ENCODE measurements at places on chromosomes 7 and 10.

- no peak for DNase-seq
Measured at GRCh38 chr10:98378722-98379121, 36.3 kb downstream of the PYROXD2 start.

DNA sequence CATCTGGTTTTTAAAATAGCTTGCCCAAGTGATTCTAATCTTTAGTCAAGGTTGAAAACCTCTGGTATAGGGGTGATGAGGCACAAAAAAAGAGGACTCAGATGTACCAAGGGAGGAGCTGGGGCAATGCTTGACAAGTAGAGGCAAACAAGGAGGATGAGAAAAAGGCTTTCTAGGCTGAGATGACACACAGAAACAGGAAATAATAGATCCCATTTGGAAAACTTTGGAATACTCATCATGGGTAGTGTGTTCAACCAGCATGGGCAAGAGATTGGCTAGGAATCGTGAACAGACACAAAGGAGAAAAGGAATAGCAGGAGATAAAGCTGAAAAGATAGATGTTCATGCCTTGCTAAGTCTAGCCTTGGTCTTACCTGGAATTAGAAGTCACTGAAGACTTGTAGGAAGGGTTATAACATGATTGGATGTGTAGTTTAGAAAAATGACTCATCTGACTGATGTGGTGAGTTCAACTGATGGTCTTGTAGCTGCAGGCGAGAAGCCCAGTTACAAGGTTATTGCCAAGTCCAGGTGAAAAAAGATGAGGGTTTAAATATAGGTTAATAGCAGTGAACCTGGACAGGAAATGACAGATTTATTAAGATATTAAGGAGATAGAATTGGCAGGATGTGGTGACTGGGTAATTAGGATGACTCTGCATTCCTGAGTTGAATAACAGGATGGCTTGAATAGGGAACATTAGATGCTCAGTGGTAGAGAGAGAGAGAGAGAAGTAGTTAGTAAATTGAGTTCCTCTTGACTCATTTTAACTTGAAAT is 214.0 kb upstream of the LRGUK start:
- DNase-seq: no peak

DNA sequence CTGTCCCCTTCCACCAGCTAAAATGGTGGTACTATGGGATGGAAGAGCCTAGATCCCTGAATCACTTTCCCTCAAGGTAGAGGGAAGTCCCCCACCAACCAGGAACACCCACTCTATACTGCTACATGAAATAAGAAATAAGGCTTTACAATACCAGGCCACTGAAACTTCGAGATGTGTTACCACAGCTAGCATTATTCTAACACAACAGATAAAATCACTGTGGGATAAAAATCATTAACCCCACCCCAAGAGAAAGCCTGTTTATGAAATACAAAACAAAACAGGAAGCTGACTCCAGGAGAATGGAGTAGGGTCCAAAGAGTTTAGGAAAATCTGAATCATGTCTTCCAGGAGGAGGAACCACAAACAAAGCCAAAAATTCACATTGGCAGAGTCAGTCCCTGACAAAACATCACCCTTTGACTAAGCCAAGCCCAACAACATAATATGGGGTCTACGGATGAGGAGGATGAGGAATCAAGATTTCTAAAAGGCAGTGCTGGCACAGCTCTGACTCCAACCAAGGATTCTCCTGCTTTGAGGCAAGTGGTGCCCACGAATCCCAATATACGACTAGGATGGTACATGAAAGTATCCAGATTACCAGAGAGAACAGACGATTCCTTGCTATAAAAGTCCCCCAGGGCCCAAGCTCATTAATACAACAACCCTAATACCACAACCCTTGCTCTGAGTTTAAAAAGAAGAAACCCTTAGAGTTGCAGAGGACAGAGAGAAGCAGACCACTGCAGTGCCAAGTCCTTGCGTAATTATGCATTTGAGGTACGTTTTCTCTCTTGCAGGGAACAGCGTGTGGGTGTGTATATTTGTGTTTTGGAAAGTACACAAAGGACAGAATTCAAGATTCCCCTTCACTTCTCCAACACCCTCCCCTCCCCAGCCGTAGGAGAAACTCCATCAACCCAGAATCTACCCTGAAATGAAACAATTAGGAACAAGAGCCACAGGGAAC is 23.7 kb downstream of the XPNPEP1 start:
- DNase-seq: no peak

- peak; percentile 11 for DNase-seq
Measured at GRCh38 chr10:74824900-74825370, 1.5 kb upstream of the KAT6B start.

GRCh38 chr7:2932402-2933251 is 88.5 kb upstream of the GNA12 start:
- DNase-seq: no peak

DNA sequence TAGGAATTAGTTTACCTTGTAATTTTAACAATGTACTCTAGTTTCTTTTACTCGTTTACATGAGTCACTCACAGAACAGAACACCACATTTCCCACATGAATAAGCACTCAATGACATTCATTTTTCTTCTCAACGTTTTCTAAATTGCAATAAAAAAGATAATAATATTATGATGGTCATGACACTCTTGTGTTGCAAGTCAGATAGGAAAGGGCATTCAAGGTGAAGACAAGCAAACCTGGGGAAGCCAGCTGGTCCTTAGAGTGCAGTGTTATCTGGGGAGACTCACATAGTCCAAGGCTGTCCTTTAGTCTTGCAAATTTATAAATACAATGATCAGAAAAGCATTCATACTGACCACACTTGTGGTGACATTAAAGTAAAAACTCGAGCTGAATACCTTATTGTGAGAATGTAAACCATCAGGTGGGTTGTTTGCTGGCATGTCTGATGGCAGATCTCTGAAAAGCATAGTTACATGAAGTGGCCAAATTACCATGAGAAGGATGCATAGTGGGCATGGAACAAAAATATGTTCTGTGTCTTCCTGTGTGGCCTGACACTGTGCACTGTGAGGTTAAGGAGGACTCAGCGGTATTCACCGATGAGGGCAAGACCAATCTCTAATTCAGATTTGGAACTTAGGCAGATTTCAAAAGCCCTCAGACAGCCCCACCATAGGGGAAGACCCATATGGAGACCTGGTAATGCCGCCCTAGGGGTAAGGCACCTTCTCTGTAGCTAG is 158.9 kb upstream of the ASAH2 start:
- DNase-seq: no peak

DNA sequence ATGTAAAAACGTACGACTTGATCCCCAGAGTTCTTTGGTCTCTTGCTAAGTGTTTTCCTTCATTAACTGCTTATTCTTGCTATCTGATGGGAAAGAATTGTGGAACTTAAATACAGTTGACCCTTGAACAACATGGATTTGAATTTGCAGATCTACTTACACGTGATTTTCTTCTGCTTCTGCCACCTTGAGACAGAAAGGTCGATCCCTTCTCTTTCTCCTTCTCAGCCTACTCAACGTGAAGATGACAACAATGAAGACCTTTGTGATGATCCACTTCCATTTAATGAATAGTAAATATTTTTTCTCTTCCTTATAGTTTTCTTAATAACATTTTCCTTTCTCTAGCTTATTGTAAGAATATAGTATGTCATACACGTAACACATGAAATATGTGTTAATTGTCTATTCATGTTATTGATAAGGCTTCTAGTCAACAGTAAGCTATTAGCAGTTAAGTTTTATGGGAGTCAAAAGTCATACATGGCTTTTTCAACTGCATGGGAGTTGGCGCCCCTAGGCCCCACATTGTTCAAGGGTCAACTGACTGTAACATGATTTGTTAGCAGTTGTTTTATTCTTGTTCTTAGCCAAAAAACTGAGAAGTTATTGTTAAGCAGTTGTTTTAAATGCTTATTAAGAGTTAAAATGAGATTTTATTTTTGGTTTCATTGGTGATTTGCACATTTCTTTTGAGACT is 11.2 kb downstream of the MKLN1 start:
- DNase-seq: no peak

GRCh38 chr10:29104661-29105399 is 184.0 kb upstream of the LYZL1 start:
- DNase-seq: no peak

- DNase-seq: no peak
Measured at GRCh38 chr10:98033515-98033914, 3.1 kb upstream of the CRTAC1 start.

DNA sequence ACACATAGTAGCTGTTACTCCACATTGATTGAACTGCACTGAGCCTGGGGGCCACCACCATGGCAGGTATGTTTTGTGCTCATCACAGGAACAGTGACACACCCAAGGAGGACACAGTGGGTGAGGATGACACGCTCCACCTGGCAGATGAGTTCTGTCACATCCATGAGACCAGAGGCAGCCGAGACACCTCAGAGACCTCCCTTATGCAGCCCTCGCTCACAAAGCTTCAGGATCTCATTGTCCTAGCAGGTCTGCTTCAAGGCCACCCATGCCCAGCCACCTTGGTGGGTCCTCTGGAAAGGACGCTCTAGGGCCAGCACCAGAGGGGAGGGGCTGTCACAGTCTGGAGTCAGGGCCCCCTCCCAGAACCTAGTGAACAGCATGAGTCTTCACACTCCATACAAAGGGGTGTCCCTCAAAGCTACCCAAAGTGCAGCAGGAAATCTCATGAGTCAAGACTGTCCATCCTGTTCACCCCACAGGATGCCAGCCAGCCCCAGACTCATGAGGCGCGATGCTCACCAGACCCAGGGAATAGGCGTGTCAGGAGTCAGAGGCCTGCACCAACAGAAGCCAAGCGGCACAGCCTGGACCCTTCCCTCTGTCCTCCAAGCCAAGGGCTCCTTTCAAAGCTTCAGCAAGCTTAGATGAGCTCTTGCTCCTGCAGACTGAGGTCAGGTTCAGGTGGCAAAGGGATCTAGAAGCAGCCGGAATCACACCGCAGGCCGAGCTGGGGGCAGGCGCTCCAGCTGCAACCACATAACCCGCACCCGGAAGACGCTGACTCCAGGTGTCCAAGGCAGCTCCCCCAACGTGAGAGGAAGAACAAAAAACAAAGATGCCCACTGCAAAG is 9.6 kb downstream of the FAM53B start:
- DNase-seq: no peak

GRCh38 chr10:80474941-80475340 is 20.8 kb downstream of the TSPAN14 start:
- no peak for DNase-seq

DNA sequence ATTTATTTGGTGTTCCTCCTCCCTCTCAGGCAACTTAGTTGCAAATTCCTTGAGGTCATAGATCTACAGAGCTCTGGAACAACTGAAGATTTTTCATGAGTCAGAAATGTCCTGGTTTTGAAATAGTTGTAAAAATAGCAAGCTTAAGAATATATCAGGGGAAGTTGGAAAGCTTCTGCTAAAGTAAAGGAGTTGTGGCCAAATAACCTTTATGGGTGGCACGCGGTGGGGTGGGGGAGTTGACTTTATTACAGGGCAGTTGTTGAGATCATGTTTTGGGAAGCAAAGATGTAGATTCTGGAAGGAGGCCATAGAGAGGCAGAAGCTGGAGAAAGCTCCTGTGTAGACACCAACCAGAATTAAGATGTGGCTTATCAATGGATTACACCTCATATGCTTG is 326.0 kb upstream of the MTPN start:
- DNase-seq: no peak

DNA sequence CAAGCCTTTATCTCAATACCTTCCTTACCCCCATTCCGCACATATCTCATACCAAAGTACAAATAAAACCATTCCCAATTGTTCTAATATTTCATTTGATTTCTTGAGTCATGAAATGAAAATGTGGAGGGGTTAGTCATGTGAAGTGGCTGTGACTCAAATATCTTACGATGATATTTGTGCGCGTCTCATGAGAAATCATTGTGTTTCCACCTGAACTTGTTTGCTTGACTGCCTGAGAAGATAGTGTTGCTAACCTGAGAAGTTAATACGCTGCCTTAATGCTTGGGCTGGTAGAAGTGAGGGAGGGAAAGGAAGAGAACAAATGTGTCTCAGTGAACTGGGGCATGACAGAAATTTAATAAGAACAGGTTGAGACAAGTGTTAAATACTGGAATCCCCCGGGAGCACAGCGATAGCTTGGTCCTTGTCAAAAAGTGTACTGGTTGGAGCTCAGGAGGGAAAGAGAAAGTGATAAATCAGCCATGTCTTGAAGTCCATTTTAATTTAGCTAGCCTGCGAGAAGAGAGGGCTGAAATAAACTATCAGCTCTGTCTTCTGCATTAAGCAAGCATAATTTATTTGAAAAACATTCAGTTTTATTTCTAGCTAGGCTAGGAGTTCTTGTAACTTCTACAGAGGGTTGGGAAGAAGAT is 7.2 kb upstream of the EPHA1 start:
- DNase-seq: no peak

DNA sequence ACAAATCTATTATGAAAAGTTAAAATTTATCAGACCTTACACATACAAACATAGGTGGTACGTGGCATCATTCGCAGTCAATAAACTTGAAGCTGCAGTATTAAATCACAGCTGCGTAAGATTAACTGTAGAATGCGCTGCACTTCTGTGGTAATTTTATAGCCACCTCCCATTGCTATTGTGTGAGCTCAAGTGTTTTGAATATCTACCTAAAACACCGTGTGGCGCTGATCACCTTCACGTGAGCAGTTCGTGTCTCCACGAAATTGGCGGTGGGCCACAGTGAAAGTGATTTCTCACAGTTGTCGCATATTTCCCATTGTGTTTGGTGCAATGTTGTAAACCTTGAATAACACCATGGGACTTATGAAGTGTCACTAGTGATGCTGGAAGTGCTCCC is 102.8 kb downstream of the PLPP4 start:
- DNase-seq: no peak

DNA sequence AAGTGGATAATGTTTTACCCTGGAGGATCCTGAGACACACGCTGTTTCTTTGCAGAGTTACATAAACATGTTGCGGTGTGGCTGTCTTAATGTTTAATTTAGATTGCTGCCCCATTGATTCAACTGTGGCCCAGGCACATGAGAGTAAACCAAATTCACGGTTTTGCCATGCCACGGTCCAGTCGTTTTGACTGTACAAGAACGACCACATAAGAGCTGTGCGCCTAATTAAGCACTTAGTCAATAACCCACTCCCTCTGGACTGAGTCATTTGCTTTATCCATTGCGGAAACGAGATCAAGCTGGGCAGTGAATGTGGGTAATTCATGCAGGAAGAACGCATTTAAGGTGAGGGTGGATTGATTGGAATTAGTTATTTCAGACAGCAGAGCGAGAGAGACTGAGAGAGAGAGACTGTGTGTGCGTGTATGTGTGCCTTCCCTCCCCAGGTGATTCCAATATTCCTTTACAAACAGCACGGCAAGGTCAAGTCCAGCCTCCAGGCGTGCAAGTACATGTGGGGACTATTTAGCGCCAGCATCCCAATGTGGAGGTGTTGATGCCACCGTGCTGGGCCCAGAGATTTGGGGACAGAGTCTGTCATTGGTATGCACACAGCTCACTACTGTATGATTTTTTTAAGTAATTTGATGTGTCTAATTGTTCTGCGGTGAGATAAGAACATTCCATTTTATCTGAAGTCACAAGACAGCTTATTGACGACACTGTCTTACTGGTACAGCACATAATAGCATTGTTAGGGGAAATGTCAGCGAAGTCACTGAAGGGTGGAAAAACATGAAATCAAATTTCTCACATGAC is 8.4 kb upstream of the TEX36 start:
- DNase-seq: no peak

GRCh38 chr10:90125456-90126255 is 424.3 kb downstream of the KIF20B start:
- DNase-seq: no peak
